WERI-Rb-1 (cell line): ENCODE measurements at places on chromosomes 3 and 15.

GRCh38 chr3:55683666-55684270, 196.7 kb upstream of the WNT5A start:
- DNase-seq = peak; percentile 30

DNA sequence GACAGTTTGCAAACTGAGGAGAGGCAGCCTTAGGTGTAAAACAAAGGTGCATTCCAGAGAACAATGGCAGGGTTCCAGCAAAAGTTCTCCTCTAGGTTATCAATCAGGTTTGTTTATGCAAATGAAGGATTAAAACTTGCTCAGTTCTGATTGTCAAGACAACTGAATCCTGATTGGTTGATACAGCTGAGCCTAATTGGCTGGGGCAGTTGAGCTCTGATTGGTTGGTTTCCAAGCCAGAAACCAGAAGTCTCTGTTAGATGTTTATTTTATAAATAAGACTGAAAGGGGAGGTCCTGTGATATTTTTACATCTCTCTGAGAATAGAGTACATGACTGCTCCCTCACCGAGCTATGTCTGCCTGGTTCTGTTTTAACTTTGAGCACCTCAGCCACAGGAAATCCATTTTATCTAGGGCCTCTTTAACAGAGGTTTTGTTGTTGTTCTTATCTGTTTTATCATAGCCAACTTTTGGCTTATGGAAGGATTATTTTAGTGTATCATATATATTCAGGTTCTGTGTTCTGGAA, 37.8 kb downstream of the PPM1L start:
- DNase-seq = no peak

DNA sequence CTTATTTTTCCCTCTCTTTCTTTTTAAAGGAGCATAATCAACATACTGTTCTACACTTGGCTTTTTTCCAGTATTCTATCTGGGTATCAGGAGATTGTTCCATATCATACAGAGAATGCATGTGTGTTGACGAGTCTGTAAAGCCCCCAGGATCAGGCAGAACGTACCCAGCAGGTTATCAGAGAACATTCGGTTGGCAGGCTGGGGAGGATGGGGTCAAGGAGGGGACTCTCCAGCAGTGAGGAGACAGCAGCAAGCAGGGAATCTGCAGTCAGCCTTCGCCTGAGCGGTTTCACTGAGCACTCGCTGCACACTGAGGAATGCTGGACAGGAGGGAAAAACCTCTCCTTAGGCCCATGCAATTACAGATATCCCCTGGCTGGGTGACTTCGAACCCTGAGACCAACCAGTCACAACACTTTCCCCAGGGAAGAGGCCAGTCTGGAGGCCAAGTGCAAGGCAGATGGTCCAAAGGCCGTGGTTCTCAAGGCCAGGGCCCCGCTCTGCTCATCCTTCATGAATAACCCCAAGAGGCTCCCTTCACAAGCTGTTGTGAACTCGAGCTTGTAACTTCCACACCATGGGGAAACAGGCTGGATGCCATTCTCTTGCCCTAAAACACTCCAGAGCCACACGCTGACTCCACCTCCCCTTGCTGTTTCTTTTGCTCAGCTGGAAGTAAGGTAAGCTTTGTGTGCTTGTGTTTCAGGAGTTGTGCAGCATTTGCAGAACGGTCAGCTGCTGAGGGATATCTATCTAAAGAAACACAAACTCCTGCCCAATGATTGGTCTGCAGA, 60.1 kb downstream of the PXYLP1 start:
- DNase-seq = no peak

DNA sequence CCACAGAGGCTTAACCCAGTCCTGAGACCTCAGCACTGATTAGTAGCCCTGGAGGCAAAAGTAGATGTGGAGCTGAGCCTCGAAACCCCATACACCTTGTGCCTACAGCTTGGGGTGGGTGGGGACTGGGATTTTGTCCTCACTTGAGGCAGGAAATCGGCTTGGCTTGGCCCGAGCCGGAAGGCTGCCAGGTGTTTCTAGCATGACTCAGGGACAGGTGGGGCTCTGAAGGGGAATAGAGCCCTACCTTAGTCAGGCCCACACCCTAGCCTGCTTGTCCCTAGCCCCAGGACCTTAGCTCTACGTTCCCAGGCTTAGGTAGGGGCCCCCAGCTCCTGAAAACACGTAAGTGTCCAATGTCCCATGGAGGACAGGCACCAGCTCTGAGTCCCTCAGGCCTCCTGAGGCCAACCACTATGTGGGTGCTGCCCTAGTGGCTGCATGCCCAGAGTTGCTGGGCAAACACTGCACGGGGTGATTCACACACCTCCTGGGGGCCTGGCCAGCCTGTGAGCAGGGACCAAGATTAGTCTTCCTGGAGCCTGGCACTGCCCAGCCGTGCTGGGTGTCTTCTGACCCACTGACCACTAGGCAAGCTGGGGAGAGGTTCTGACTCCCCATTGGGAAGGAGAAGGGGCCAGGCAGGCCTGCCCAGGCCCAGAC, 3.1 kb downstream of the MST1R start:
- DNase-seq = no peak

DNA sequence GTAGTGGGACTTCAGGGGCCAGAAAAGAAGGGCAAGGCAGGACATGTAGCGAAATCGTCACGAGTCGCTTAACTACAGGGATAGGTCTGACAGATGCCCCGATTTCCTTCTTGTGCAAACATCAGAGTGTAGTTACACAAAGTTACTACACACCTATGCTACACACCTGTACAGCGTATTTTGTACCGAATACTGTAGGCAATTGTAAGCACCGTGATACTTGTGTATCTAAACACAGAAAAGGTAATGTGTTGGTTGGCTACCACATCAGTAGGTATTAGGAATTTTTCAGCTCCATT, 515 bp upstream of the MTHFS start:
- no peak for DNase-seq

GRCh38 chr15:43237842-43238470, 17.1 kb upstream of the EPB42 start:
- DNase-seq = no peak

DNA sequence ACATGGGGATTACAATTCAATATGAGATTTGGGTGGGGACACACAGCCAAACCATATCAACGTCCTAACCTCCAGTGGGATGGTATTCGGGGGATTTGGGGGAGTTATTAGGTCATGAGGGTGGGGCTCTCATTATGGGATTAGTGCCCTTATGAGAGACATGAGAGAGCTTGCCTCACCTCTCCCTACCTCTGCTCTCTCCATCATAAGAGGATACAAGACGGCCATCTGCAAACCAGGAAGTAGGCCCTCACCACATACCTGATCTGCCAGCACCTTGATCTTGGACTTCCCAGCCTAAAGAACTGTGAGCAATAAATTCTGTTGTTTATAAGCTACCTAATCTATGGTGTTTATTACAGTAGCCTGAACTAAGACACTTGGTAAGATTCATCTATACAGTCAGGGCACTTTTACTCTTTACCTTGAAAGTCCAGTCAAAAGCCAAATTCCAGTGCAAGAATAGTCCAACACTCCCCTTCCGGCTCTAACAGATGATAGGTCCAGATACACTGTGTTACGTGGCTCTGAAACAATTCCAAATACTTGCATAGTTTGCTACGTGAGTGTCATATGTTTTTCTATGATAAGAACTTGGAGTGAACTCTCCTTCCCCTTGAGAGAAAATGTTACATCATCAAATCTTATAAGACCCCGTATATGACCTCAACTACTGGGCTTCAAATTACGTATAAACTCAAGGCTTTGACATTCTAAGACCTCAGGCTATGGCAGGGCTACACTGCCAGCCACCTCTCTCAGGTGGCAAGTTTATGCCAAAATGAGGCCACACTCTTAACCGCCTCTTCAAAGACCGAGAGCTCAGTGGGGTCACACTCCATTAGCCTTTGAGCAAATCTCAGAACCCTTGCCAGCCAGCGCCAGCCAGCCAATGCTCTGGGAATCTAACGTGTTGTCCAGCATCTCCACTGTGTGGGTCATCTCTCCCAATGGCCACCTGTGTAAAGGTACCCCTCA, 129.9 kb downstream of the XXYLT1 start:
- DNase-seq = no peak

DNA sequence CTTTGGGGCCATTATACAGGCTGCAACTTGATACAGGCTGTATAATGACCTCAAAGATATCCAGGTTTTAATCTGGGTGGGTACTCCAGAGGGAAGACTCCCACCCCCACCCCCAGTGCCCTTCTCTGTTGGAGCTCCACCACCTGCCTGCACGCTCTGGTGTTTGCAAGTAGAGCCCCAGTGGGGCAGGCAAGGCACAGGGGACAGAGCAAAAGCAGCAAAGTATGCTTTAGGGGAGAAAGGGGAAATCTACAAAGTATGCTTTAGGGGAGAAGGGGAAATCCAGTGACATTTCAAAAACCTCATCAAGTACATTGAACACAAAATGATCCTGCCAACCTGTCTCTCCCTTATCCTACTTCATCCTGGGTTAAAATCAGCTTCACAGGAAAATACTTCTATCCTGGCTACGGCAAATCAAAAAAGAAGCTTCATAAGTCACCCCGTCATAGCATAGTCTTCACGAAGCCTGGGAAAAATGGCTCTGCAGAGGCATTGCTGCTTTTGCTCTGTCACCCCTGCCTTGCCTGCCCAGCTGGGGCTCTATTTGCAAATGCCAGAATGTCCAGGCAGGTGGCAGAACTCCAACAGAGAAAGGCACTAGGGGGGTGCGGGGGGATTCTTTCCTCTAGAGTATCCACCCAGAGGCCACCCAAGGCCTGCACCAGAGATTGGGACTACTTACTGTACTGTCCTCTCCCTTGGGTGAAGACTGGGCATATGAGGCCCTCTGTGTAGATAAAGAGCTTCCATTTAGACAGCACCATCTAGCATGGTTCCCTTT, 60.9 kb upstream of the ATP11B start:
- no peak for DNase-seq

DNA sequence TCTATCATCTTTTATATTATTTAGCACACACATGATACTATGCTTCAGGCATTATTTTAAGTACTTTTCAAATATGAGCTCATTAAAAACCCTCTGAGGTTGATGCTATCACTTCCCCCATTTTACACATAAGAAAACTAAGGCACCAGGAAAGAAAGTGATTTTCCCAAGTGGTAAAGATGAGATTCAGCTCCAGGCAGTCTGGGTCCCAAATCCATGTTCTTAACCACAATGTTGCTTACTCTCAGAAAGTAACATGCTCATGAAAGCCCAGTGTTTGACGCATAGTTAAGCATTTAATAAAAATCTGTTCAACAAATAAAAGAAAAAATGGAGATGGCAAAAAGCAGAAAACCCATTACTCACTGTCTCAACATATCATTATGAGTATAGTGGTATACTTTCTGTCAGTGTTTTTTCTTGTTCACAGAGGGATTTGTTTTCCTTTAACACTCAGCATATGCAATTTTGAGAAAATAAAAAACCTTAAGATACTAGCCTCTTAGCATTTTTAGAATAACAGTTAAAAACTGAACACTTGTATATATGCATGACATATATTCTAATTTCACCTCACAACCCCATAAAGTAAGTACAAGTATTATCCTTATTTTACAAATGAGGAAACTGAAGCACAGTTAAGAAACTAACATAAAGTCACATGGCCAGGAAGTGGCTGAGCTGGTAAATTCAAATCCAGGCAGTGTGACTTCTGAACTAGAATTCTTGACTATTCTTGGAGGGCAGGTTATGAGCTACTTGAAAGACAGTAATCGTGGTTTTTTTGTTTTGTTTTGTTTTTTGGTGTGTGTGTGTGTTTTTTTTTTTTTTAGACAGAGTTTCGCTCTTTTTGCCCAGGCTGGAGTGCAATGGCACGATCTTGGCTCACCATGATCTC, 10.4 kb downstream of the PEAK1 start:
- DNase-seq = no peak

DNA sequence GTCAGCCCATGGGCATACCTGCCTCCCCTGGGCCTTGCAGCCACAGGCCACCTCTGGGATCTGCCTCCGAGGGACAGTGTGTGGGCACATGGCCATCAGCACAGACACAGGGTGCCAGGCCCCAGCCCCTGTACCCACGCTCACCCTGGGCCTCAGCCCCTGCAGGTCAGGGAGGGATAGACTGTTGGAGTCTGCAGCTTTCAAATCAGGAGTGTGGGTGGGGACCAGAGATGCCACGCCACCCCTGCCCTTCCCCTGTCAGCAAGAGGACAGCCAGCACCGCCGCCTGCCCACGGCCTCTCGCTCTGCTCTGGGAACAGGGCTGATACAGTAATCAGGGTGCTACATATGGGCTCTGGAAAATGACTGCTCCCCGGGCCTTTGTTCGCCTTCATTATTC, 72.7 kb downstream of the DNAJB8 start:
- DNase-seq = no peak

GRCh38 chr15:49898575-49899283, 220.3 kb downstream of the ATP8B4 start:
- no peak for DNase-seq

DNA sequence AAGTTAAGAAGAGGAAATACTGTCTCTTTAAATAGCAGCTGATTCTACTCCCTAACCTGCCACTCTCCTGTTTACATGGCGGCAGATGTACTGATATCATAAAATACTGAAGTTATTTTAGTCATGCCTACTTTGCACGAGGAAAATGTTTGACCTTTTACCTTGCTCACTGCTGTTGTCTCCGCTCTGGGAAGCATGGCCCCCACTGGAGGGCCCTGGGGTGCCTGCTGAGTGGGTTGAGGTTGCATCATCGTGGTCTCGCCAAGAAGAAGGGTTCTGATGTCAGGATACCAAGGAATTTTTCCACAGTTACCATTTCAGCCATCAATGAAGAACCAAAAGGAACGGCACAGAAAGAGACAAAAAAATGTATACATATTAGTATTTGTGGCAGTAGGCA, 16.7 kb downstream of the MEIS2 start:
- no peak for DNase-seq

DNA sequence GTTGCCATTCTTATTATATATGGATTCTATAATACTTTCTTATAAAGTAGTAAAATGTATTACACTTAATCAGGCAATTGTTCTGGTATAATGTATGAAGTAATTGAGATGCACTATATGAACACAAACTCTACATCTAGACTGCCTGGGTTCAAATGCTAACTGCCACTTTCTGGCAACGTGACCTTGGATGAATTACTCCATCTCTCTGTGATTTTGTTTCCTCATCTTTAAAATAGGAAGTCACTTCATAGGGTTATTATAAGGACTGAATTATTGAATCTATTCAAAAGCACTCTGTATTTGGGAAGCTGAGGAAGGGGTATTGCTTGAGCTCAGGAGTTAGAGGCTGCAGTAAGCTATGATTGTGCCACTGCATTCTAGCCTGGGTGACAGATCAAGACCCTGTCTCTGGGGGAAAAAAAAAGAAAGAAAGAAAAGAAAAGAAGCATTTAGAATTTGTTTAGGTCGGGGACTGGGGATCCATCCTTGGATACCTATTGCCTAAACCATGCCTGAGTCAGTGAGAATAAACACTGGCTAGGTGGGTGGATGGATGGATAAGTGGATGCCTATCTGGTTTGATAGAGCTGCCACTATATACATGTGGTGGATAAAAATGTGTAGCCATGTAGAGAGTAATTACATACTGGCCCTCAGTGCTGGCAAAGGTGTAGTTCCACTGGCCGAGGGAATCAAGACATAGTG, 2.5 kb downstream of the TM4SF1 start:
- no peak for DNase-seq

- no peak for DNase-seq
Observed at GRCh38 chr15:65067317-65067644, 510 bp downstream of the RASL12 start.

GRCh38 chr3:153319705-153320554, 157.9 kb downstream of the RAP2B start:
- DNase-seq = no peak
